ENCODE measurements at places on chromosomes 5 and 9. TPM values are rescaled to one million over a fixed set of nuclear protein-coding genes. Genes with fewer than 3 reads are reported as not detected.

DNA sequence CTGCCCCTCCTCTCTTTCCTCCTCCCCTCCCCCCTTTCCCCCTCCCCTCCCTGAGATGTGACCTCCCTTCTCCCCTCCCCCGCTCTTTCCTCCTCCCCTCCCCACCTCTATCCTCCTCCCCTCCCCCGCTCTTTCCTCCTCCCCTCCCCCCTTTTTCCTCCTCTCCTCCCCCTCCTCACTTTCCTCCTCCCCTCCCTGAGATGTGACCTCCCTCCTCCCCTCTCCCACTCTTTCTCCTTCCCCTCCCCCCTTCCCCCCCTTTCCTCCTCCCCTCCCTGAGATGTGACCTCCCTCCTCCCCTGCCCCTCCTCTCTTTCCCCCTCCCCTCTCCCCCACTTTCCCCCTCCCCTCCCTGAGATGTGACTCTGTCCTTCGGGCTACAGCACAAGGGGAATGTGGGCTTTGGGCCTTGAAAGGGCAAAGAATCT lies 169.8 kb downstream of the COL23A1 start:
- H3K27ac ChIP-seq = no peak overlapping the region
- DNase-seq = no peak
- no peaks in the 10 kb centered on the region for H3K36me3 ChIP-seq
- peaks cover 19% of the 10 kb centered on the region for H3K27me3 ChIP-seq
- no peak overlapping the region for H3K4me3 ChIP-seq

- H3K4me1 ChIP-seq = no peaks in the 10 kb centered on the region
- no peak overlapping the region for H3K27ac ChIP-seq
- H3K36me3 ChIP-seq = no peaks in the 10 kb centered on the region
- no peaks in the 10 kb centered on the region for H3K27me3 ChIP-seq
- DNase-seq = no peak
These were observed 121.0 kb downstream of the NREP start for GRCh38 chr5:111635916-111636570.

DNA sequence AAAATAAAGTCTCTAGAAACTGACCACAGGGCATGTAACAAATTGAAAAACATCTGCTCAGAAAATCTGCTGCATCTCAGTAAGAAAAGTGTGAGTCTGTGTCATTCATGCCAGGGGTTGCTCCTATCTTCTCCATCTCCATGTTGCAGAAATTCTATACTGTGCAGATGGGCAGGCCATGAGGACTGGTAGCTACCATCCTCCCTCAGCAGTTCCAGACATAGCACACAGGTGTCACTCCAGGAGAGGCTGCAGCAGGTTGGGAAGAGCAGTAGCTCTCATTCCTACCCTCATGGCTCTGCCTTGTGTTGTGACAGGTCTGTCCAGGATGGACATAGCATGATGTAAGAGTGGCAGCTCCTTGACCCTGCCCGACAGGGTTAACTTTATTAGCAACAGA lies 173.4 kb downstream of the NDUFS4 start:
- H3K27ac ChIP-seq = no peak overlapping the region
- H3K4me3 ChIP-seq = no peak overlapping the region

DNA sequence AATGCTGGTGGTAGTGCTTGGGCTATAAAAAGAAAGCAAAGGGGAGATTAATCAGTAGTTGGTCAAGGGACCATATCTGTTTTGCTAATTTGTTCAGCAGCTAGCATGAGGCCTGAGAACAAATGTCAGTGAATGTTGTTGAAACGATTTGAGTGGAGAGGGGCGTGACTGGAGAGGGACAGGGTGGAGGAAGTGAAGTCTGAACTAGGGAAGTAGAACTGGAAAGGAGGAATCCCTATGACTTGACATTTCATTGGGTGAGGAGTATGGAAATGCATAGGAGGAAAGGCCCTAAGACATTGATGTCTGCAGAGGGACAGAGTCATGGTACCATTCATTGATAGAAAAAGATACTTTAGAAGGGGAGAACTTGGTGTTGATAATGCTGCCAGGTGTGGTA lies 19.7 kb downstream of the TLE4 start:
- H3K36me3 ChIP-seq = peaks cover under 1% of the 10 kb centered on the region
- H3K27me3 ChIP-seq = no peaks in the 10 kb centered on the region

- no peaks in the 10 kb centered on the region for H3K36me3 ChIP-seq
- H3K4me3 ChIP-seq = no peak overlapping the region
- DNase-seq = no peak
- H3K27me3 ChIP-seq = peaks cover 10% of the 10 kb centered on the region
- no peak overlapping the region for H3K27ac ChIP-seq
These were observed 3.6 kb downstream of the TMEM252 start for GRCh38 chr9:68536876-68537615.

DNA sequence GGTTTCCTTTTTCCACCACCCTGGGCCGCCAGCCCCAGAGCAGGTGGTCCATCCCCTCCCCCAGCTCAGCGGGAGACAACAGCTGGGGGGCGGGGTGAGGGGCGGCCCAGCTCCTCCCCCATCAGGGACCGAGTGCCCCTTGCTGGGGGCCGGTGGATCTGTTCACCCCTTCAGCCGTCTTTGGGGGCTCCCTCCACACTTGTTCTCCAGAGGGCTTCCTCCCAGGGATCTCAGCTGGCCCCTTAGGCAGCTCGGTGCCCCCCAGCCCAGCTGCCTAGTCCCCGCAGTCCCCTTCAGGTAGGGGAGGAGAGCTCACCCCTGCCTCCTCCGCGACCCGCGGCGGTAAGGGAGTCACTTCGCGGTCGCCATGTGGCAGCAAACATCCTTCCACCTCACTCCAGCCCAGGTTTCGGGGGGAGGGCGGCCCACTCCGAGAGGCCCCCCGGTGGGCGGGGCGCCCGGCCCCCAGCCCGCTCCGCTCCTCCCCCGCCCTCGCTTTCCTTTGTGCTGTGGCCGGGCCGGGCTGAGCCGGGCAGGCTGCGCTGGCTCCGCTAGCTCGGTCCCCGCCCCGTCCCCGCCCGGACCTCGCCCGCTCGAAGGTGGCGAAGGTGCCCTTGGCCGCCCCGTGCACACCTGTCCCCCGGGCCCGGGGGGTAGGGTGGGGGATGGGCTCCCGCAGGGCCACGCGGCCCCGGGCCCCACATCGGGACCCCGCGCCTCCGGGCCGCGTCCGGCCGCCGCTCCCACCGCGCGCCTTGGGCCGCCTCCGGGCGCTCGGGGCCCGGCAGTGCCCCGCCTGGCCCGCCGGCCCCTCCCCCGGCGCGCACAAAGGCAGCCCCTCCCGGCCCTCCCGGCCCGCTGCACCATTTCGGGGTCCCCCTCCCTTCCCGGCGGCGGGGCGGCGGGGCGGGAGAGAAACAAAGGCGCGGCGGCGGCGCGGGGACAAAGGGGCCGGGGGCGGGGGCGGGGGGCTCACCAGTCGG lies 683 bp downstream of the DBN1 start:
- H3K27me3 ChIP-seq = no peaks in the 10 kb centered on the region
- DNase-seq = peak; percentile 54
- H3K4me3 ChIP-seq = peak overlapping the region; percentile 41
- H3K36me3 ChIP-seq = peaks cover 3% of the 10 kb centered on the region

GRCh38 chr5:128412145-128412930 lies 125.7 kb downstream of the FBN2 start:
- H3K4me1 ChIP-seq = peaks cover 2% of the 10 kb centered on the region
- no peak for DNase-seq
- no peaks in the 10 kb centered on the region for H3K27me3 ChIP-seq

GRCh38 chr5:171307789-171308452 lies 1.1 kb upstream of the TLX3 start:
- no peaks in the 10 kb centered on the region for H3K36me3 ChIP-seq

DNA sequence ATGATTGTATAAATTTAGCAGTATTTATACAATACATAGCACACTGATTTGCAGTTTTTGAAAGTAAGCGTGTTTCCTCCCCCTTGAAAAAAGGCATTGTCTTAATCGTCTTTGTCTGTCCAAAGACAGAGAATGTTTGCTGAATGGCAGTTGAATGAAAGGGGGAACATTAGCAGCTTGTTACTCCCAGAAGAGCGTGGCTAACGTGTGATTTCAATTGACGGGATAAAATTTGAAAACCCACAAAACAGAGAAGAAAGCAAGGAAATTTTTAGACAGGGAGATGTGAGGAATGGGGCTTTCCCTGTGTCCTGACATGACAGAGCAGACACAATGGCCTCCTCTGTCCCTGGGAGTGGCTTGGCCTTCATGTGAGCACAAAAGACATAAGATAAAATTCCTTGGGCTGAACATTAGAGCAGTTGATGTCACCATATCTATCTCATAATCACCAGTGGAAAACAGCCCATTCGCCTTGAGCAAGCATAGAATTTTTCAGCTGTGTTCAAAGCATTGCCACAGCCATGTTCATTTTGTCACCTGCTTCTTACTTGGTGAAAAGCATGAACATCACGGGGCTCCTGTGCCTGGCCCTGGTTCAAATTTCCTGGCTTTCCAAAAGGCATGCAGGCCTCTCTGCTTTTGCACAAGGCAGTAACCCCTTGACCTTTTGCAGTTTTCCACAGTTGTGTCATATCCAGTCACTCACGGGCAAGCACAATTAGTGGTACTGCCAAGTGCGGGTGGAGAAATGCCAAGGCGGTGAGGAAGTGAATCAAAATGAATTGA lies 126.9 kb downstream of the TLE1 start:
- H3K36me3 ChIP-seq = no peaks in the 10 kb centered on the region
- H3K4me1 ChIP-seq = no peaks in the 10 kb centered on the region
- no peak overlapping the region for H3K4me3 ChIP-seq
- H3K27ac ChIP-seq = no peak overlapping the region
- no peaks in the 10 kb centered on the region for H3K27me3 ChIP-seq

- H3K36me3 ChIP-seq = no peaks in the 10 kb centered on the region
- no peaks in the 10 kb centered on the region for H3K4me1 ChIP-seq
- no peak overlapping the region for H3K4me3 ChIP-seq
- DNase-seq = no peak
- no peaks in the 10 kb centered on the region for H3K27me3 ChIP-seq
These were observed 440.5 kb upstream of the SGCD start for GRCh38 chr5:155886311-155887031.

DNA sequence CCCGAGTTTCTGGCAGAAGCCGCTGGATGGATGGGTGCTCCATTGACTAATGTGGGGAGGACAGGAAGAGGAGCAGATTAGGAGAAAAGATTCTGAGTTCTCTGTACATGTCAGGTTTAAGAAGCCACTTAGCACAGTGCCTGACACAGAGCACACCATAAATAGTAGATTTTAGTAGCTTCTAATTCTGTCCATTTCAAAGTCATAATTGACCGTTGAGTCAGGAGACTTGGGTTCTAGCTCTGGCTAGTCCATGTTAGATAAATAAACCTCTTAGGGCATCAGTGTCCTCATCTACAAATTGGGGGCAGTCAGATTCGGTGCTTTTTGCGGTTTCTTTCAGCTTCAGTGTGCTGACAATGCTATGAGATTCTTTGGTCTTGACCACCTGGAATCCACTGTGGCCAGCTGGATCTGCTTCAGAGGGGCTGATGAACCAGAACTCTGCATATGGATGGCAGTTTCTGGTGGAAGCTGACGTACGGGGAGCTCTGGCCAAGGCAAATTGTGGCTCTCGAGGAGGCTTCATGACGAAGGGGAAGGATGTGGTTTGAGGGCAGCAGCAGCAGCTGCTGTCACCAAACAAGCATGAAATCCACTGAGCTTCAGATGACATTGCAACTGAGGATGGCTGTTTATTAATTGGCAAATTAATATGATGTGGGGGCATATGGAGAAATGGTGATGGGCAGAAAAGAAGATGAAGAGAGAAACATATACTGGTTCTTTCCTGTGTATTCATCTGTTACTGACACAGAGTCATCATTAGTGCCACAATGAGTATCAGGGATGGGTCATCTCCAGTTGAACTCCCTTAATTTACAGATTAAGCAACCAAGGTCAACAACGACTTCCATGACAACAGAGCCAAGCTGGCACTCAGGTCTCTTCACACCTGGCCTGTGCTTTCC lies 134.4 kb downstream of the AOPEP start:
- H3K4me3 ChIP-seq = peak overlapping the region; percentile 29
- H3K27ac ChIP-seq = peak overlapping the region; percentile 58
- H3K4me1 ChIP-seq = peaks cover 29% of the 10 kb centered on the region
- peak; percentile 87 for DNase-seq

- no peak overlapping the region for H3K4me3 ChIP-seq
- no peak for DNase-seq
- no peaks in the 10 kb centered on the region for H3K36me3 ChIP-seq
- H3K27ac ChIP-seq = no peak overlapping the region
- H3K4me1 ChIP-seq = no peaks in the 10 kb centered on the region
These were observed 170.1 kb downstream of the GABBR2 start for GRCh38 chr9:98538626-98539031.

DNA sequence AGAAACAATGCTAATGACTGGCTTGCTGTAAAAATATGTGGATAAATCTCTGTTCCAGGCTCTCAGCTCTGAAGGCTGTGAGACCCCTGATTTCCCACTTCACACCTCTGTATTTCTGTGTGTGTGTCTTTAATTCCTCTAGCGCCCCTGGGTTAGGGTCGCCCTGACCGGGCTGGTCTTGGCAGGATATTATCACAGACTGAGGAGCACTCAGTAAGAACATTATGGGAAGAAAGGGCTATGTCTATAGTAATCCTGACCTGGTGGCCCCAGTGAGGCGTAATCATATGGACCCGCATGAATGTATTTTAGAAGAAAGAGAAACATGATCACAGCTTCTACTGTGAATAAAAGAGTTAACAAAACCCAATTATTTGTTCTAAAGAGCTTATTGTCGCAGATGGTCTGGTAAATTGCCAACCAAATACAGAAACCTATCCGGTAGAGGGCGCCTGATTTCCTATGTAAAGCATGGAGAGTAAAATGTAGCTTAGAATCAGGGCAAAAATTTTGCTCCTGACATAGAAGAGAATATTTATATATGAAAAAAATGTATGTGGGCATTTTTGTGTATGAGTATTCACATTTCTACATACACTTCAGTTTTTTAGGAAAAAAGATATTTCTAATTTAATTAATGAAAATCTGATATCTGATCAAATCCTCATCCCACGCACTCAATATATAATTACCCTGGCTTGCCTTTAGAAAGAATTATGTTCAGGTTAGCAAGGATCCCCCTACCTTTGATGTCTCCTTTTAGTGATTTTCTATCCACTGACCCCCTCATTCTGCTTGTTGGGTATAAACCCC lies 5.8 kb upstream of the IFNA1 start:
- H3K4me1 ChIP-seq = no peaks in the 10 kb centered on the region
- no peak overlapping the region for H3K27ac ChIP-seq
- H3K36me3 ChIP-seq = no peaks in the 10 kb centered on the region
- no peak overlapping the region for H3K4me3 ChIP-seq

- no peak overlapping the region for H3K27ac ChIP-seq
- no peak for DNase-seq
- H3K27me3 ChIP-seq = no peaks in the 10 kb centered on the region
- no peaks in the 10 kb centered on the region for H3K4me1 ChIP-seq
These were observed 189.5 kb downstream of the SLF1 start for GRCh38 chr5:94807985-94808384.

DNA sequence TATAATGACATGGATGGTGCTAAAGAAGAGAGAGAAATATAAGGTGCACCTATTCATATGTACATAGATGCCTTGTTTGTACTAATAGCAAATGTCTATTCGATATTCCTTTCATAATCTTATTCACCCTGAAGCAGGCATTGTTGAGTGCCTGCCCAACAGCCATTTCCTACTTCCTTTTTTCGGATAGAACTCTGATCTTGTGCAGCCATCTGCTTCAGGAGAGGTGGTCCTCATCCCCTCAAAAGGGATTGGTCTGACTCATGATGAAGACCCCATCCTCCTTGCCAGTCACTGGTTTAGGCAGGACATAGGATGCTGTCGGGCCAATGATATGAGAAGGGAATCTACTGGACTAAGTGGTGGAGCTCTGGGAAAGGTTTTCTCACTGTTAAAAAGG lies 8.4 kb upstream of the RANBP3L start:
- H3K36me3 ChIP-seq = no peaks in the 10 kb centered on the region
- no peak overlapping the region for H3K4me3 ChIP-seq
- H3K4me1 ChIP-seq = no peaks in the 10 kb centered on the region
- no peak overlapping the region for H3K27ac ChIP-seq
- H3K27me3 ChIP-seq = no peaks in the 10 kb centered on the region
- no peak for DNase-seq

ENG gene
- total RNA-seq = 9.7 TPM

PCDHGB2 gene
- total RNA-seq = 0.58 TPM
